ENCODE measurements at places on chromosomes 2 and 18.

- no peak for DNase-seq
Measured at GRCh38 chr2:71043531-71044407, 24.7 kb upstream of the NAGK start.

DNA sequence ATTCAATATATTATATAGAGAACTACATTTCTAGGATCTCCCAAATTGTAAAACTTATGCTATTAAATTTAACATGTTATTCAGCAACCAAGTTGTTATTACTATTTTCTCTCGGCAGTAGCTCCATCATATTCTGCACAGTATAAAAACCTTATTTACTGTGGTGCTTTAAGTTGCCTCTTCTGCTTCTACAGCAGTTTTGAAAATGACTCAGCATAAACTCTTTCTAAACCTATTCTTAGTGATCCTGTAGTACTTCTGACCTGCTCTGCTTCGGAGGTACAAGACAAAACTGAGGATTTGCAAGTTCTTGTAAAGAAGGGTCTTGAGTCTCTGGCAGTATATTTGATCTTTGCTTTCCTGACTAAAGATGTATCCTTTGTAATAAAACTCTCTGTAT lies 567.2 kb downstream of the TMX3 start:
- no peak for DNase-seq

GRCh38 chr18:48877941-48878340 lies 72.8 kb downstream of the SMAD7 start:
- DNase-seq: no peak

DNA sequence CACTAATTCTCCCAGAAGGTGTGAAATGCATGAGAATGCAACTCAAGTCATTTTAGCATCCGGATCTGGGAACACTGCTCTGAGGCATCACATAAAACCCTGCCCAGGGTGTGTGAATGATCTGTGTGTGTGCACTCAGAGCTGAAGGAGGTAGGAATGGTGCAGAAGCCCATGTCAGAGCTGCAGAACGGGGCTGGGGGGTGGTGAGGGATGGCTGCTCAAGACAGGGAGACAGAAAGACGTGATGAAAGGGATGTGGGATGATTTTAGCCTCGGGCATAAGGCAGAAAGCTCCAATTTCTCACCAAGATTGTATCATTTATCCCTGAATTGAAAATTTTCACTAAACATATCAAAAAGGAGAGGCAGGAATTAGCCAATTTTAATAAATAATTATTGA lies 369.1 kb downstream of the EIPR1 start:
- DNase-seq: no peak

GRCh38 chr2:222797261-222797660 lies 63.6 kb upstream of the ACSL3 start:
- DNase-seq: no peak

GRCh38 chr2:132951008-132951714 lies 281.2 kb upstream of the LYPD1 start:
- DNase-seq: no peak

DNA sequence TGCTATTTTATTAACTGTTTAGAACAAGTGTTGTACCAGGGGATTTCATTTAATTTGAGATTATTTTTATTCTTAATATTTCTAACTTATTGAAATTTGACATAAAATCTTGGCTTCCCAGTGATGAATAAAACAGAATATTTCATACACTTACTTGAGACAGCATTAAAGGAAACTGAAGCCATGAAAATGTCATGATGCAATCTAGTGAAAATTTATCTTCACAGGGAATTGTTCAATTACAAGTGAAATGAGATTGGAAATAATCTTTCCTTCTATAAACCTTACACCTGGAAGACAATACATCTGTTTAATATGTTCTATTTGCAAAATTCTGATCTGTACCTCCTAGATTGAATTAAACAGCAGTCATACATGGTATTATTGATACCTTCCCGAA lies 511.0 kb upstream of the CDH7 start:
- no peak for DNase-seq

GRCh38 chr2:77099961-77100360 lies 422.2 kb downstream of the LRRTM4 start:
- DNase-seq: no peak

DNA sequence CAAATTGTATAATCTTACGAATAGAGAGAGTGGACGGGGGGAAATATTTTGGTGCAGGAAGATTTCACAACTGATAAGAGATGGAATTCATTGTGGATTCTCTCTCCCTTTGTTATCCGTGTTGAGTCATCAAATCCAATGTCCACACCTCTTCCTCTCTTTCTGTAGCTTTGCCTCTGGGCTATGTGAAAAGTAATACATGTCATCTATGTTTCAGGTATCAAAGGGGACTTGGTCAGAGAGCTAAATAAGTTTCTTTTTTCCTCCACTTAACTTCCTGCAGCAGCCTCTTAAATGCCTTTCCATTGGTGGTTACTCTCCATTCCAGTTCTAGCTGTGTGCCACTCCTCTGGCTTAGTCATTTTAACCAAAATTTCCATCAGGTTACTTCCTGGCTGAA lies 169.3 kb upstream of the NXPH2 start:
- no peak for DNase-seq

DNA sequence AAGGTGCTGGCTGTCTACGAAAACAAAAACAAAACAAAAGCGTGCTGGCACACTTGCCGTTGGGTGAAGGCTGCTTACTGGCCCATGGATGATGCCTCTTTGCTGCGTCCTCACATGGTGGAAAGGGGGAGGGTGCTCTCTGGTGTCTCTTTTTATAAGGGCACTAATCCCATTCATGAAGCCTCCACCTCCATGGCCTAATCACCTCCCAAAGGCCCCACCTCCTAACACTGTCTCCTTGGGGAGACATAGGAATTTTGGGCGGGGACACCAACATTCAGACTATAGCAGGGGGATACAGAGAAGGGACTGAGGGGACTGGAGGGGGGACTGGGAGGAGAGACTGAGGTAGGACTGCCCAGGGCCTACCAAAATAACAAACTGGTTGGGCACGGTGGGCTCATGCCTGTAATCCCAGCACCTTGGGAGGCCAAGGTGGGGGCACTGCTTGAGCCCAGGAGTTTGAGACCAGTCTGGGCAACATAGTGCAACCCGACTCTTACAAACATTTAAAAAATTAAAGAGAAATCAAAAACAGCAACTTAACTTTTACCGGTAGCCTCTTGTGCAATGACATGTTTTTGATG lies 14.5 kb downstream of the PTMA start:
- no peak for DNase-seq

GRCh38 chr2:78757191-78757590 lies 268.3 kb upstream of the REG3G start:
- no peak for DNase-seq

GRCh38 chr2:50513724-50514123 lies 518.2 kb downstream of the NRXN1 start:
- no peak for DNase-seq

DNA sequence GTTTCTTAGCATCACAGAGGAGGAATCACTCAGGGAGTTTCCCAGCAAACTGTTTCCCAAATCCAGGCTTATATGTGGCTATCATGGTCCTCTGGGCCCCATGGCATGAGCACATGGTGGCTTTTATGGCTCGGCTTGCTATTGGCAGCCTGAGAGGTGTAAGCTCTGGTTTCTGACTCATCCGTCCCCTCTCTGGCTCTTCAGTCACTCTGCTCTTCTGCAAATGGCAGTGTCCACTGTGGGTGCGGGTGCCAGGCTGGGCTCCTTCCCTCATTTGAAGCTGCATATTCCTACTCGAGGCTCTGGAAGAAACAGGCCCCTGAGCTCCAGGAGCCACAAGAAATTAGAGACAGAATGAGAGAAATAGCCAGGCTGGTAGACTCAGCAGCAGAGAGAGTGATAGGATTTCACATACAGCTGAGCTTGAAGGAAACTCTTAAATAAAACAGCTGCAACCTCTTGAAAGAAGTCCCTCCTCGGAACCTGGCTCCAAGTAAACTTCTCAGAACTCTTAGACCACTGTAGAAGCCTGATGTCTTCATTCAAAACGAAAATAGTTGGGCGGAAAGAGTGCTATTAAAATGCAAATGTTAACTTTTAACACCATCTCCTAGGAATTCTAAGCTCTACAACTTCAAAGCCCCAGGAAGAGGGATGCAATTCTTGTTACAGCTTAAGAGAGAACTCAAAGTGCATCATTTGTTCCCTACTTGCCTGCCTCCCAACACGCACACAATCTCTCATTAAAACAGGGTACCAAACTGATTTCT lies 212.6 kb upstream of the SP5 start:
- no peak for DNase-seq

- no peak for DNase-seq
Measured at GRCh38 chr2:164896226-164896625, 54.6 kb upstream of the COBLL1 start.

- DNase-seq: no peak
Measured at GRCh38 chr2:98372579-98372978, 26.3 kb downstream of the CNGA3 start.

DNA sequence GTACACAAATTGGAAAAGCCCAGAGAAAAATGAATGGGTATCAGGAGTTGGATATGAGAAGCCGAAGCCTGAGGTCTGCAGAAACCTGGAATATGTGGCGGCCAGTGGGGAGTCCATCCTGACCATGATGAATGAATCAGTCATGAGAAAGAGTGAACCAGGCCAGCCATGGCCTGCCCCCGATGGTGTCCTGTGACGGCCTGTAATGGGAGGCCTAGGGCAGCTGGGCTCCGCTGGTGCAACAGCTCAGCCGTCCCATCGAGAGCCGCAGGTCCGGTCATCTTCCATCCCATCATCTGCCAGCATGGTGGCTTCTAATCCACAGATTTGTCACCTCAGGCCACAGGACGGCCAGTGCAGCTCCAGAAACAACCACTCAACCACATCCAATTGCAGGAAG lies 116.4 kb downstream of the PDCL3 start:
- DNase-seq: no peak

DNA sequence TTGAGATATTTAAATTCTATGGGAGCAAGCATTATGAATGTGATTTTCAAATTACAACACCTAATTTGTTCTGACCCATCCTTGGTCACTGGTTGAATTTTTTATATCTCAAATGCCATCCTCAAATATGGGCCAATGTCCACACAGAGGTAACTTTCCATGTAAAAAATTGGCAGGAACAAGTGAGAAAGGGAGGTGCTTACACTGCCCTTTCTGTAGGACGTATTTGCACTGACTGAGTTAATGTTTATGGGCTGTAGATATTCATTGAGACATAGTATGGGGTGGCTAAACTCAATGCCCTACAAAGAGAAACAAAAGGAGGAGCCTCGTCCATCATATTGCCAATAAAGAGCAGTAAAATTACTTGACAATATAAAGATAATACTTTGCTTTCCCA lies 259.3 kb downstream of the NRXN1 start:
- no peak for DNase-seq

DNA sequence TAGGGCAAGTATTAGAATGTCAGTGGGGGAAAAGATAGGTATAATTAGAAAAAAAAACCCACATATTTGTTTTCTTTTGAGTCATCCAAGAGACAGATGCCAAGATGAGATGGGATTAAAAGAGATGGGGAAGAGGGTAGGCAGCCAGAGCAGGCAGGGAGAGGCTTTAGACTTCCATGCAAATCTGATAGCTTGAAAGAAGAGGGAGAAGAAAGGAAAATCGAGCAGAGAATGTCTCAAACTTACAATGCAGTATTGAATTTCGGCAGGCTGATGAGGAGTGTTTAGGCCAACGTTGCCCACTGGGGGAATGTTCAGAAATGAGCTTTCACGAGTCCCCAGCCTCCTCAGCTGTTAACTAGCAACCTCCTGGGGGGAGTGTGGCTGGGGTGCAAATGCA lies 91.3 kb downstream of the SPATS2L start:
- no peak for DNase-seq

DNA sequence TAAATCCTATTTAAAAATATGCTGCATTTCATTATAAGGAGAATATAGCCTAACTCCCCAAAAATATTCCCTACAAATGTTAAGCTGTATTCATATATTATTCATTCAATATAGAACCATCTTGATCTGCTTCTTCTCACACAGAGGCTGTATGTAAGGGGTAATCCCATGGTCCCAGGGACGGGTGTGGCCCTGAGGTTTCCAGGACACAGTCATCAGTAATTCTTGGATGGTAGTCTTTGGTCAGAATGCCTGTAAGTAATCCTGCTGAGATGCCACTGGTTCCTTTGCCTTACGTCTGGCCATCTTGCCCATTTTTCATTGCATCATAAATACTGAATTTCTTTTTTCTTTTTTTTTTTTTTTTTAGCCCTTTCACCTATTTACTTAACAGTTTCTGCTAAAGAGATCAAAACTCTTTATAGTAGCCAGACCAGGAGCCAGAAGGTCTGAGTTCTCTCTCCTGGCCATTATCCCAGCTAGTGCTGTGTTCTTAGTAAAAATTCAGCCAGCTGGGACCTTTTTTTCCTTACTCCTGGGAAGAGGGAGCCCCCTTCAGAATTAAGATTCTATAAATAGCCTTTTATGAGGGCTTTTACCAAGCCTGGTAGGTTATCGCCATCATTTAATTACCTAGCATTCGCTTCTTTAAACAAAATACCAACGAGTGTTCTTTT lies 134.9 kb downstream of the SOX11 start:
- no peak for DNase-seq

- DNase-seq: no peak
Measured at GRCh38 chr2:11710632-11711353, 35.6 kb upstream of the LPIN1 start.

GRCh38 chr18:74546751-74547530 lies 12.6 kb downstream of the CNDP1 start:
- no peak for DNase-seq

DNA sequence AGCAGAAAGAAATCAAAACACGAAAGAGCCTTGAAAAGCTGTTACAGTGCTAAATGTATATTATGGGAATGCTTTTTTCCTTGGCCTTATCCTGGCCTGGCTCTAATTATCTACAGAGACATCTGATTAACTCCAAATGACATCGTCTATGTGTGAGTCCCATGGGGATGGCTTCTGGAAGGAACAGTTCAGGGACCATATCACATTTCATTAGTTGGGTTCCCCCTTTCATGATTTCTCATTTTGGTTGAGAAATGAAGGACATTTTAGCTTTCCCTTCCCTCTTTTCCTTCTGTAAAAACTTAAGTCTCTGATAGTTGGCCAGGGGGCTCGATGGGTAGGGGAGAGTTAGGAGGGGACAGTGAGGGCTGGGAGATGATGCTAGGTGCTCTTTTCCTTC lies 116.7 kb downstream of the PRKCE start:
- DNase-seq: no peak

DNA sequence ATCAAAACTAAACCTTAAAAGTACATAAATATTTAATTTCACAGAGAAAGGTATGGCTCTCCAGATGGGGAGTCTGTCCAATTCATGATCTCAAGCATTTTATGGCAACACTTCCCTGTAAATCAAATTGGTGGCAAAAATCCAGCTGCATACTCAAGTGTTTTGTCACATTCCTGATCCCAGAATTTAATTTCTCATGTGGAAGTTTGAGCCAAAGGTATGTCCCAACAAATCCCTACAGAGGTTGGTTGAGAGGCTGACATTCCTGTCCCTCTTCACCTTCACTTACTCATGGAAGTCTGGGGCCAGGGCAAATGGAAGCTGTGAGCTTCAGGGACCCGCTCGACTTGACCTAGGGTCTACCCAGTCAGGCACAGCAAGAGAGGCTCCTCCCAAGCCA lies 17.7 kb downstream of the KLF7 start:
- no peak for DNase-seq

- no peak for DNase-seq
Measured at GRCh38 chr2:84858123-84858522, 22.8 kb downstream of the TRABD2A start.

GRCh38 chr18:9578306-9578705 lies 36.1 kb downstream of the PPP4R1 start:
- no peak for DNase-seq
